A172 (cell line): ENCODE measurements at places on chromosomes 2 and 18. TPM values are rescaled to one million over a fixed set of nuclear protein-coding genes. Genes with fewer than 3 reads are reported as not detected.
A peak's percentile ranks its signal among the peaks of the same experiment; 100 is the strongest.

- DNase-seq = no peak
Measured at GRCh38 chr2:19461504-19462255, 103.3 kb upstream of the OSR1 start.

- DNase-seq = no peak
Measured at GRCh38 chr2:201223089-201224073, 37.0 kb upstream of the CASP8 start.

DNA sequence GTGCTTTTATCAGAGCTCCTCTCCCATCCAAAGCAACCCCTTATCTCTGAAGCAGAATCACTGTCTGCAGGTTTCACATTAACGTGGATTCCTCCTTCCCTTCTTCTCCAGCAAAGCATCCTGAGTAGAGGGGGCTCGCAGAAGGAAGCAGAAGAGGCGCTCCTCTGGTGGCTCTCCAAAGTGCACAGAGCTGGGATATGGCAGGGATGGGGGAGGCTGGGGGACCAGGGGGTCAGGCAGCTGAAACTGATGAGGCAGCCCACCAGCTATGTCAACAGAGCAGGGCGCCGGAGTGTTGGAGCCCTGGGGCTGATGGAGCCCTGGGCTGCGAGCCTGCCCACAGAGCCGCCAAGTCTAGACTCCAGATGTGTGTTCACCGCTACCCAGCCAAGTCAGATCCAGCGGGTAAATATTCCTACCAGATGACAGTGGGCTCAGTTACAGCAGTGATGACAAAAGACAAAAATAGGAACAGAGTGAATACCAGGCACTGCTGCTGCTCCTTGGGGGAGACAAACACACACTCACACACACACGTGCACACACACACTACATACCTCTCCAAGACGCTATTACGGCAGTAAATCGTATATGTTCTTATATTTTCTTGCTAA is 678.3 kb upstream of the ID2 start:
- DNase-seq = no peak

DNA sequence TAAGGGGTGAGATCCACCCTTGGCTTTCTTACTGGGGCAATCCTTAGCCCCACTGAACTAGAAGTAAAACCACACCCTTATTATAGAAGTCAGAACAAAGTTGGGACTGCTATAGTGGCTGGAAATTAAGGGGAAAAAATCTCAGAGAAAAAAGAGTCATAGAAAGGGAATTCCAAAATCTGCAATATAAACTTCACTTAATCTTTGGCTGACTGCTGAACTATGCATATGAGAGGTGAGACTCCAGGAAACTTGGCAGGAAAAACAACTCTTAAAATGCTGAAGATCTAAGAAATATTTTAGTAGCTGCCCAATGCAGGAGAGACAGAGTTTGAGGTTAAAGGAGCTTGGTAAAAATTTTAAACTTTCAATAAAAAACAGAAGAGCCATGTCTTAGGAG is 201.8 kb upstream of the FN1 start:
- DNase-seq = no peak

DNA sequence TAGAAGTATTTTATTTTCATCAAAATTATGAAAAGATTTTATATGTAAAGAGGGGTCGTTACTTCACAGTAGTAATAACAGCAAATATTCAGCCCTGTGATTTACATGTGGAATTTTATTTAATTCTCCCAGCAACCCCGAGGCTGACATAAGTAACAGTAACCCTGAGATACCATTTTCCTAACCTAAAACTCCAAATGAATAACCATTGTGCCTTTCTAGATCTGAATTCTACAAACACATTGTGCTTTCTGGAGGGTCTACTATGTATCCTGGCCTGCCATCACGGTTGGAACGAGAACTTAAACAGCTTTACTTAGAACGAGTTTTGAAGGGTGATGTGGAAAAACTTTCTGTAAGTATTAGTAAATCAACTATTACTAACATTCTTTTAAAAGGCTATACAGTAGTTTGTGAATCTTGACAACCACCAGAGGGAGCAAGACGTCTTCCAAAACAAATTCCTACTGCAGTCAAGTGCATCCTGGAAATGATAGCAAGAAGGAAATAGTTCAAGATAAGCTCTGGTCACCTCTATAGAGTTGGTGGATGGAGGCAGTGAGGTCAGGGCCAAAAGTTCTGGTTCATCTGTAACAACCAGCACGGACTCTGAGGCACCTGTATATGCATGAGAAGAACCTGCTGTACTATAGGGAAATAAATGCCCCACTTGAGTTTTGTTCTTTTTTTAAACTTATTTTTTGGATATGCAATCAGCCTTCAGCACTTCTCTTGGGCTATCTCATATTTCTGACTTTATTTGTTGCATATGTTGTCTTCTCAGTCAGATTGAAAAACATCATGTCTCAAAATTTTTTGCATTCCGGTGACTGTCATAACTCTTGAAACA is 37.4 kb downstream of the ACTR2 start:
- peak; percentile 82 for DNase-seq

GRCh38 chr2:72932045-72932740 is 14.9 kb downstream of the EMX1 start:
- DNase-seq = peak; percentile 62

DNA sequence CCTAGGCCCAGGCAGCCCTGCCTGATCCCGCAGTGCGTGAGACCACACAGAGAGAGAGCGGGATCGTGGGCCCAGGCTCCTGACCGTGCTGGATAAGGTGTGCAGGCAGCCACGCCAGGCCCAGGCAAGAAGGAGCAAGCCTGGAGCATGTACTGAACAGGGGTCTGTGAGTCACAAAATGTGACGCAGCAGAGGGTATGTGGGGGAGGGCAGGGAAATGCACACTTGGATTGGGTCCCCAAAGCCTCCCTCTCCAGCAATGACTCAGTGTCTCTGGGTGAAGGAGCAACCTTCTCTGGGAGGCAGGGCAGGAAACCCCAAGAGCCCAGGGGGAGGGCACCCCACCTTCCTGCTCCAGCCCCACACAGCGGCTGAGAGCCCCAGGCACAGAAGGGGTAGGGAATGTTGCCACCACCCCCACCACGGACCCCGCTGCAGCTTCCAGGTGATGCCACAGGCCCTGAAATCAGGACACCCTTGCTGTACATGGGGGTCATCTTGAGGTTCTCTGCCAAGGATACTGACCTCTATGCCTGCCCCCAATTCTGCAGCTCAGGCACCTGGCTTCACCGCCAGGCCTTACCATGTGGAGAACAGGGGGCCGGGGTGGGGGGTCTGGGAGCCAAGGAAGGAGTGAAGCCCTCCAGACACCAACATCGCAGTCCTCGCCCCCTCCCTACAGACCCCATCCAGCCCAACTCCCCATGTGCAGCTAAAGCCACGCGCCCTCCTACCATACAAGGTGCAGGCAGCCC is 1.3 kb upstream of the GPC1 start:
- DNase-seq = peak; percentile 99

Gene TEX44
- not detected in 2 replicates for total RNA-seq

Gene REG3G
- not detected in 2 replicates for total RNA-seq
